ENCODE measurements at places on chromosomes 12 and 14. TPM values are rescaled to one million over a fixed set of nuclear protein-coding genes. Genes with fewer than 3 reads are reported as not detected.
A peak's percentile ranks its signal among the peaks of the same experiment; 100 is the strongest.

- no peak for DNase-seq
These were observed 217.8 kb downstream of the TMEM117 start for GRCh38 chr12:44053549-44054127.

- DNase-seq: no peak
These were observed 890.2 kb downstream of the DIO2 start for GRCh38 chr14:79321070-79321469.

DNA sequence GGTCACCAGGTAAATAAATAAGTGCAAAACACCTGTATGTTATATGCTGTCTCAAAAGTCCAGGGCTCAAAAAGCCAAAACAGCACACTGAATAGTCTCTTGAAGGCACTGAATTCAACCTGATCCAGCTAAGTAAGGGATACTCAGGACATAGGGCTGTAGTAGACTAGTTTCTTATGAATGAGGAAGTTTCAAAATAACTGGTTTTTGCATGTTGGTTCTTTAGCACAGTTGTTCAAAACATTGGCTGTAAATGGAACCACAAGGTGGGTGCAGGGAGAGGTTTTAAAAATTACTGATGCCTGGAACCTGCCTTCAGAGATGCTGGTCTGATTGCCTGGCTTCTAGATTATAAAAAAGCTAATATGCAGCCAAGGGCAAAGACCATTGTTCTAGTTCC is 34.1 kb downstream of the NDUFA12 start:
- no peak for DNase-seq

GRCh38 chr12:31650918-31651317 is 8.6 kb upstream of the ETFBKMT start:
- no peak for DNase-seq

GRCh38 chr14:56794557-56795283 is 15.6 kb downstream of the OTX2 start:
- no peak for DNase-seq

- DNase-seq: peak; percentile 62
These were observed 5.9 kb upstream of the RERG start for GRCh38 chr12:15227004-15227679.

DNA sequence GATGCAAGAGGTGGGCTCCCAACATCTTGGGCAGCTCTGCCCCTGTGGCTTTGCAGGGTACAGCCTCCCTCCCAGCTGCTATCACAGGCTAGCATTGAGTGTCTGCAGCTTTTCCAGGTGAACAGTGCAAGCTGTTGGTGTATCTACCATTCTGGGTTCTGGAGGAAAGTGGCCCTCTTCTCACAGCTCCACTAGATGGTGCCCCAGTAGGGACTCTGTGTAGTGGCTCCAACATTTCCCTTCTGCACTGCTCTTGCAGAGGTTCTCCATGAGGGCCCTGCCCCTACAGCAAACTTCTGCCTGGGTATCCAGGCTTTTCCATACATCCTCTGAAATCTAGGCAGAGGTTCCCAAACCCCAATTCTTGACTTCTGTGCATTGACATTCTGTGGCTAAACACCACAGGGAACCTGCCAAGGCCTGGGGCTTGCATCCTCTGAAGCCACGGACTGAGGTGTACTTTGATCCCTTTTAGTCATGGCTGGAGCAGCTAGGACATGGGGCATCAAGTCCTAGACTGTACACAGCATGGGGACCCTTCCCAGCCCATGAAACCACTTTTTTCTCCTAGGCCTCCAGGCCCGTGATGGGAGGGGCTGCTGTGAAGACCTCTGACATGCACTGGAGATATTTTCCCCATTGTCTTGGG is 24.0 kb upstream of the SLC38A1 start:
- DNase-seq: no peak

- DNase-seq: no peak
These were observed 169.4 kb downstream of the FOXN3 start for GRCh38 chr14:89247457-89248122.

DNA sequence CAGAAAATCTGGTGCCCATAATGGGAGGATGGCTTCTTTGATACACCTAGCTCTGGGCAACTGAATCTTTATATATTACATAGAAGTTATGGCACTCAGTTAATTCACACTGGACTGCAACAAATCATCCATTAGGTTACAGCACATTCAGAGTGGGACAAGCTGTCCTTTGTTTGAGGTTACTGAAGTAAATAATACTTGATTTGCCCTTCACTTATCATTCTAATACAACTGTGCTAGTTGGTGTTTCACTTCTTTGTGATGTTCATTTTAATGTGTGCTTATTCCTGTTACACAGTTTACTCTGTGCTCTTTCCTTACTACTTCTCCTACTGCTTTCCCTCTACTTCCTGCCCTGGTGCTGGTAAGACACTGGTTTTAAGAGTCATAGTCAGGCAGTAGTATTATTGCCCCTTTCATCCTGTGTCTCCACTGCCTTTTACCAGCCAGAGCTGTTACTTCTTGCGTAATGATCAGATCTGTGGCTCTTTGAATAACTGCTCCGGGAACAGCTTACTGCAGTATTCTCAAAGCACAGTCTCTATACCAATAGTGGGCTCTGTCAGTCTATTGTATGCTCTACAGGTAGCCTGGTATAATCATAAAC is 36.4 kb upstream of the GXYLT1 start:
- no peak for DNase-seq

CYP27B1 gene
- total RNA-seq: 7.6 TPM

Measured in activated CD8-positive, alpha-beta T cell treated with anti-CD3 and anti-CD28 coated beads for 36 hours (primary cell).